Activated CD8-positive, alpha-beta memory T cell treated with anti-CD3 and anti-CD28 coated beads for 1 hour (primary cell): ENCODE measurements at places on chromosomes 7 and 10.

- no peak for DNase-seq
These were observed 165.5 kb downstream of the KCNMA1 start for GRCh38 chr10:77472146-77472545.

DNA sequence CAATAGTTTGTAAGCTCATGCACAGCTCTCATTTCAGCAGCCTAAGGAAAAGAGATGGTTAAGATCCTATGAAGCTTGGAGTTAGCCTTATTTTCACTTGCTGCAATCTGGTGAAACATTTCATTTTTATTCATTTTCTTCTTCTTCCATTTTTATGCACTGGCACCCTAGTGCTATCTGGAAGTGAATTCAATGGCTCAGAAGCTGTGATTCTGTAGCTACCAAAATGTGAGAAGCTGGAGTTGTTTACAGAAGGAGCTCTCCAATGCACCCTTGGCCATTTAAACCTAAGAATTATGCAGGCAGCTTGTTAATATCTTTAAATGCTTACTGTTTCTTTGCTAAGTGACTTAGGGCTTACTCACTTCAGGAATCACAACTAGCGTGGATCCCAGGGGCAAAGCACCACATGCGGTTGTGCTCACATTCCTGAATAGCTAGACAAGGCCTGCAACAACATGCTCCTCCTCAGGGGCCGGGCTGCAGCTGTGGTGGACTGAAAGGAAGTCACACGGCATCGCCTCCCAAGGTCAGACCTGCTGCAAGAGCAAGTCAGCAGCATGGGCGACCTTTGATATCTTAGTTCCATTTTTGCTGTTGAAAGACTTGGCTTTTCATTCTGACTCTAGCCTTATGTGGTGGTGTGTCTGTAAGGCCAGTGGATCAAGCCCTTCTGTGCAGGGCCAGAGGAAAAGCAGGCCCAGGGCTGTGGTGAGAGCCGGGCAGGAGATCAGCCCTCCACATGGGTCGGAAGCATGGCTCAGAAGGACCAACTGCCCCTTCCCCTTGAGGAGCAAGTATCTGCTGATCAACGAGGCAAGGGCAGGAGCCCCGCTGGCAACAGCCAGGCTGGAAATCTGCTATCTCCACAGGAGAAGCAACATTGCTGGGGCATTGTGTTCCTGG is 91.9 kb upstream of the MBL2 start:
- DNase-seq = no peak

GRCh38 chr7:155230169-155230593 is 67.5 kb upstream of the INSIG1 start:
- no peak for DNase-seq

DNA sequence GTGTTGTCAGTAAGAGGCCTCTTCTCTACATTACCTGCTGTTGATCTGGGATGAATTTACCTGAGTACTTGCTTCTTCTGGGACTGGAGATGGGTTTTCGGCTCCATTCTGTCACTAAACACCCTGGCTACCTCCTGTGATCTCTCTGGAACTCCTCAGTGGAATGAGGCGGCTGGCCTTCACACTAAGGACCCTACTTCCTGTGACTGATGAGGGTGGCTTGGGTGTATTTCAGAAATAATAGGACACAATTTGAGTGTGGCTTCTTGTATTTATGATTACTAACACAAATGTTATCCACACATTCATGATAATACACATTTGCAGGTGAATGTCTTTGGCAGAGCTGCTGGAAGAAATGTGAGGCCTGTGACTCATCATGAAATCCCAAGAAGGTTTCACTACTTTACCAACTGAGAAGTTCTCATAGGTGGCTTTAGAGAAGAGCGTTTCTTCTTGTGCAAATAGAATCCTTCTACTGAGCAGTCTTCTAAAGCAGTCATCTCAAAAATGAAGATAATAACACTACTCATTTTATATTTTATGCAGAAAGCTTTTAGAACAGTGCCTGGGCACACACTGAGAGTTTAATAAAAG is 21.3 kb upstream of the EVX1 start:
- no peak for DNase-seq

GRCh38 chr10:93859049-93859655 is 34.6 kb upstream of the SLC35G1 start:
- no peak for DNase-seq

GRCh38 chr7:121561717-121562116 is 165.6 kb upstream of the FAM3C start:
- no peak for DNase-seq

DNA sequence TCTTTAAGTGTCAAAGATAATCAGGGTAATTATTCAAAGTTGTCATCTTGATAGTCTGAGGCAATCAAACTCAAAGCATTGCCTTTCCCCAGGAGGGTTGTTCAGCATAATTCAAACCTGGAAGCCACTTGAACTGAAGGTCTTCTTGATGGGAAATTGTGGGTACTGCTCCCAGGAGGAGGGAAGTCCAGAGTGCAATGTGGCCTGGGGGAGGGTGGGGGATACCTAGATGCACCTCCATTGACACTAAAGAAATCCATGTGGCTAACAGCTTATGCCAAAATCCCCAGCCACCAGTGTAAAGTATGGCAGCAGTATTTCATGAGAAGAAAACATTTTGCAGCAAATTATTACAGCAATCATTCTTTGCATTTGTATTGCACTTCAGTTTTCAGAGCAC is 114.9 kb downstream of the STRA8 start:
- DNase-seq = no peak

DNA sequence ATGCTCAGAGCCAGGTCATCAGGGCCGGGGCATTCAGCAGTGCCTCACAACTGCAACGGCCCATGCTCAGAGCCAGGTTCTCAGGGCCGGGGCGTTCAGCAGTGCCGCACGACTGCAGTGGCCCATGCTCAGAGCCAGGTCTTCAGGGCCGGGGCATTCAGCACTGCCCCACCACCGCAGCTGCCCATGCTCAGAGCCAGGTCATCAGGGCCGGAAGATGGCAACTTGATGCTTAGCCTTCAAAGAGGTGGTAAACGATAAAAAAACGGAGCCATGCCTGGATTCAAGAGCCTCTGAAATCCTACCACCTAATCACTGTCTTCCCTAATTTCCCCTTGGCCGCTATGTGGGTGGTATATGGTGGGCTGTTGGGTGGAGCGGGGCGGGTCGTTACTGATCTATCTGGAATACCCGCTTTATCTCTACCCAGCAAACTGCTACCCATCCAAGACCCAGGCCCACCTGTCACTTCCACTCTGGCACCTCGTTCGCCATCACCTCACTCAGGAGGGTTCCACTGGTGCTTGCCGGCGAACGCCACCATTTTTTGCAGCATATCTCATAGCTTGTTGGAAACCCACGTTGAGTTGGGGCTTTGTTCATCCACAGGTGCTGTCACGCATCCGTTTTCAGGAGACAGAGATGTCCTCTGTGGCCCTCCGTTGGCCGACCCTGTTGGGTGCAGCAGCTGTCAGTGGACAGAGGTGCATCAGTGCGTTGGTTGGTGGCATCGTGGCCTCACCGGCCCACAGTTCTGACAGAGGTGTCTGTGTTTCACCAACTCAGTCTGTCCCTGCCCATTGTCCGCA is 221.1 kb downstream of the EBF3 start:
- DNase-seq = no peak

- no peak for DNase-seq
These were observed 536.4 kb downstream of the DNAJB6 start for GRCh38 chr7:157873181-157873580.

DNA sequence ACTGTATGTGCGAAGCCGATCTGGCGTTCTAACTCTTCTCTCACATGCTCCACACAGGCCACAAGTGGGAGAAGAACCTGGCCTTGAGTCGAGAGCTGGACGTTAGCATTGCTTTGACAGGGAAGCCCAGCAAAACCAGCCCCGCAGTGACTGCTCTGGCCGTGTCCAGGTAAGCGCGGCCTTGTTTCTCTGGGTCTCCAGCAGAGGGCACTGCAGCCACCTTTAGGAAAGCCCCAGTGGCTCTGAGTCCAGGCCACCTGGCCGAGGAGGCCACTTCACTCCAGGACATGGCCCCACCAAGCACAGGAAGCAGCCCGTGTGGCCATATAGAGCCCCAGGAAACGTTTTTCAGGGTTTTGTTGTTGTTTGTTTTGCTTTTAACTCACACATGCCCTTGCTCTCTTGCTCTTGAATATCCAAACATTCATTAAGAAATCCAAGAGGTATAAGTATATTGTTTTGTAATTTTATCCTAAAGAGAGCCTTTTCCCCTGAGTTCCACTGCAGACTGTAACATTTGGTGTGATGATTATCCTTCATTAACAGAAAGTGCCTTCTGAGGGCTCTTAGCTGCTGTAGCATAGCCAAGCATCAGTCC is 41.8 kb upstream of the LRRC18 start:
- DNase-seq = no peak

DNA sequence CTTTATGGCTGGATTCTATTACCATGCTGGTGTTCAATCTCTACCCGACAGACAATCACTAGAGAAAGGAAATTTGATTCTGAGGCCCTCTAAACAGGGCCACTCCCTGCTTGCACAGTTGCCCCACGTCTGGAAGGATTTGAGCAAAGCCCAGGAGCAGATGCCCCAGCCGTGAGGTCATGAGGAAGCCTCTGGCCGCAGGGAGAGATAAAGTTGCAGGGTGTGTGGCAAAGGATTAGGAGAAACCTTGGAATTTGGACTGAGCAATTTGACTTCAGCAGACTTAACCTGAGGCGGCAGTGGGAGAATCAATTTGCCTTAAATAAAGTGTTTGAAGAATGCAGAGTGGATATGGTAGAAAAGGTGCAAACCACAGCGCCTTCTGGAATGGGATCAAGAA is 40.2 kb upstream of the KLF6 start:
- DNase-seq = no peak

- DNase-seq = no peak
These were observed 93.5 kb downstream of the TNS3 start for GRCh38 chr7:47488201-47488968.

DNA sequence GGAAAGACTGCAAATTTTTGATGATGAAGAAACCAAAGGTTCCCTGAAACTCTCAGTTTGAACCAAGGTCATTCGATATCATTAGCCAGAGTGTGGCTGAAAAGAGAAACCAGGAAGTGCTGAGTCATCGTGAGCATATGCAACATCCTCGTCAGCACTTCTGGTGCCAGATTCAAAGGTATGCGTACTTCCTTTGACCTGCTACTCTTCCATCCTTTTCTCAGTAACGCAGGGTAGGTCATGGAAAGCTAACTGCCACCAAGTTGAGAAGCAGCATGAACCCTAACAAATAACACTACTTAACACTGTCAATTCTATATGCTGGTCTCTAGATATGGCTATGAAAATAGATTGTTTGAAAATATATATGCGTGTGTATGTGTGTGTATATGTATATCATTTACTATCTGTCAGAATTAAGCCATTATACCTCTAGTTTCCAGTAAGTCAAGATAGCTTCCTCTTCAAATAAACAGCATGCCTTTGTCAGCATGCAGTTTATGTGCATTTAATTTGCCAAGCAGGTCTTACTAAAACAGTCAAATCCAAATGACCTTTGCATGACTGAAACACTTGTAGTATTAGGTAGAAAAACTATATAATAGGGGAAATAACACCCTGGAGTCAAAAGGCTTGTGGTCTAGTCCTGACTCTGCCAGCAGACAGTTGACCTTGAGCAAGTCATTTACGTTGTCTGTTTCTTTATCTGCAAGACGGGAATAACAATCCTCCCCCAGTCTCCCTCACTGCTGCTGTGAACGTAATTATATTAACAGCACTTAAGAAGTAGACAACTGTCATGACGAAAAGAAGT is 26.4 kb downstream of the CDK6 start:
- DNase-seq = no peak
